ENCODE measurements at places on chromosomes 12 and 14.

GRCh38 chr14:58709949-58710348 is 72.2 kb downstream of the DACT1 start:
- DNase-seq, result no peak

DNA sequence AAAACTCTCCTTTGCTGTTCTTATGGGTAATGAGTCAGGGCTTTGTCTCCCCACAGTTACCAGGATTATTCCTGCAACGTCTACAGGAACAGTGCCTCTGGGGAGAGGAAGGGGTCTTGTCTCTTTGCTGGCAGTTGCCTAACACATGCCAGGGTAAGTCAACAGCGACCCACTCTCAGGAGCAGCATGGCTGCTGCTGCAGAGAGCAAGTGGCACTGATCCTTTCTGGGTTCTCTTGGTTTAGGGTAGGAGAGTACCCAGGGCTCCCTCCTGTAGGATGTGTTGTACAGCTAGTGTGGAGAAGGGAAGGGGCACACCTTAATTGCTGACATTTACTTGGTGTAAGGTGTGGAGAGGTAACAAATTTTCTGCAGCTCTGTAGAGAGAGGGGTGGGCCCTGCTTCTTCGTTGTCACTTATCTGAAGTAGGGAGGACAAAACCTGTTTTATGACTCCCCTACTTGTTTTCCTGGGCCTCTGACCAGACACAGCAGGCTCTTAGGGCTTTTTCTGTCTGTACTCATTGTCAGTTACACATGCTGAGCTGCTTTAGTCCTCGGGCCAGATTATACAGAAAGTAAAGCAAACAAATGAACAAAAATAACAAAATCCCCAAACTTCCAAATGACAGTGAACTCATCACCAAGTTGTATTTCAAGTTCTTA is 168.2 kb downstream of the ACSS3 start:
- DNase-seq, result no peak

DNA sequence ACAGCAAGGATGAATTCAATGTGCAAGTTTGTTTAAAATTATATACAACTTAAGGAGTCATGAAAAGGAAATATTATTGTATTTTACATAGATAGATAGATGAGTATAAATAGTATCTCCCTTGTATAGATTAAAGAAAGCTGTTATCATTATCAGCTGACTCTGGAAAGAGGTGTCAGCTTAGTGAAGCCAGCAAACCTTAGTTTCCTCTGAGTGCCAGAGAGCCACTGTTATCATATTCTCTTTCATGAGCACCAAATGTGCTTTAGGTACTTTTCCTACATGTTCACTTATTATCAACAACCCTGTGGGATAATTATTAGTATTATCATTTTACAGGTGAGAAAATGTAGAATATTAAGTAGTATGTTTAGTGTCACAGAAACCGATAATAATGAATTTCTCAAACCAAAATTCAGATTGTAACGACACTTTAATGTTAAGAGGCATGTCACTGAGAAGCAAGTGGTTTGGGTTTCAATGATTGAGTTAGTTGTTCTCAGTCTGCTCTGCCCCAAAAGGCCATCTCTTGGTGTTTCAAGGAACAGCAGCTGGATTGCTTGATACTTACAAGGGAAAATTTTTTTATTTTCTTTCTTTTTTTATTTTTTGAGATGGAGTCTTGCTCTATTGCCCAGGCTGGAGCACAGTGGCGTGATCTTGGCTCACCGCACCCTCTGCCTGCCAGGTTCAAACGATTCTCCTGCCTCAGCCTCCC is 53.7 kb downstream of the PLEKHA5 start:
- no peak for DNase-seq

- DNase-seq, result no peak
These were observed 37.7 kb downstream of the RIN3 start for GRCh38 chr14:92551044-92551841.

DNA sequence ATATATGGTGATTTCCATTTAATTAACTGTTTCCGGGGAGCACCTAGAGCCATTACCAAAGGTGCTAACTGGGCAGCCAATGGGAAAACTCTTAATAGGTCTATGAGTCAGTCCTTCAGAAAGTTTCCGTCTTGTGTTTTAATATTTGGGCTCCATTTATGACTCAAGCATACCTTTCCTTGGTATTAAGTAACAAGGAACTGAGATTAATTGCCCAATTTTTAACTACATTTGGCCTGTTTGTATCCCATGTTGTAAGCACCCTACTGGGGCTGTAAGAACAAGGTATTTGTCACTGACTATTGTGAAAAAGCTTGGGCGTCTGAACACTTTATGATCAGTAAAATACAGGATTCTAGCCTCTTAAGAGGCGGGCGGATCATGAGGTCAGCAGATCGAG is 62.8 kb upstream of the FOXN3 start:
- no peak for DNase-seq

DNA sequence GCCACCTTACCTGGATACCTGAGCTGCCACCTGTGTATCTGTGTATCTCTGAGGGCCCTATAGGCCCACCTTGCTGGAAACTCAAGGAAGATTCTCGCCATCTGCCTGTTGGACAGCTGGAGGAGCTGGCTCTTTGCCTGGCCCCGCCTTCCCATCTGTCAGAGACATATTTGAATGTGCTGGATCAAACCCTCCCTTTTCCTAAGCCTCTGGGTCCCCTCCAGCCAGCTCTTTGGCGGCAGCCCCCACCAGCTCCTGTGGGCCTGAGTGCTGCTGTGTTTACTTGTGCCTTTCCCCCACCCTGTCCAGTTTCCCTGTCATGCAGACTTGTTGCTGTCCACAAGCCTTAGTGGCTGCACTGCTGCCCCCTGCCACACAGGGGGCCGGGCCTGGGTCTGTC is 55.9 kb upstream of the SRSF5 start:
- DNase-seq, result no peak
